ENCODE measurements at places on chromosomes 13 and 19. TPM values are rescaled to one million over a fixed set of nuclear protein-coding genes. Genes with fewer than 3 reads are reported as not detected.

The IGFL3 gene
- not detected for total RNA-seq

The CLC gene
- 4.4 TPM for total RNA-seq

The PIAS4 gene
- 34.2 TPM for total RNA-seq

The JSRP1 gene
- total RNA-seq = 12.8 TPM

The CACNG8 gene
- total RNA-seq = 0.23 TPM

The ARRDC5 gene
- 0.41 TPM for total RNA-seq

The ZNF578 gene
- total RNA-seq = 6.3 TPM

Data from metanephros (tissue), 2 donors.